ENCODE measurements at places on chromosomes 3 and 15.

DNA sequence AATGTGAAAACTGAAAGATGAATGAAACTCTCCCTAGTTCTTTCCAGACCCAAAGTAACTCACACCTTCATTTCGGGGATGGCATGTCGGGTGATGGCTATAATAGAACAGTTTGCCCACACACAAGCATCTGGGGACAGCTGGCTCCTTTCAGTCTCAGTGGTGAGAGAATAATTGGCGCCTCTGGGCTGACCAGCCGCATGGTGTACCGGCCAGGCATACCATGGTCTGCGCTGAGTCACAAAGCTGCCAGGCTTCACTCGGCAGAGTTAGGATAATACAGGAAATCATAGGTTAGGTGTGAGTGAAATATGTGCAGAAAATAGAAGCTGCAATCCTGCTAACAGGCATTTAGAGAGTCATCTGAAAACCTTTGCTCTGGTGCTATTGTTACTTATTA, 80.4 kb upstream of the IGF1R start:
- no peak for DNase-seq

GRCh38 chr3:54193093-54193492, 70.7 kb downstream of the CACNA2D3 start:
- no peak for DNase-seq

- peak; percentile 36 for DNase-seq
Observed at GRCh38 chr15:55587321-55588069, 650 bp downstream of the PYGO1 start.

DNA sequence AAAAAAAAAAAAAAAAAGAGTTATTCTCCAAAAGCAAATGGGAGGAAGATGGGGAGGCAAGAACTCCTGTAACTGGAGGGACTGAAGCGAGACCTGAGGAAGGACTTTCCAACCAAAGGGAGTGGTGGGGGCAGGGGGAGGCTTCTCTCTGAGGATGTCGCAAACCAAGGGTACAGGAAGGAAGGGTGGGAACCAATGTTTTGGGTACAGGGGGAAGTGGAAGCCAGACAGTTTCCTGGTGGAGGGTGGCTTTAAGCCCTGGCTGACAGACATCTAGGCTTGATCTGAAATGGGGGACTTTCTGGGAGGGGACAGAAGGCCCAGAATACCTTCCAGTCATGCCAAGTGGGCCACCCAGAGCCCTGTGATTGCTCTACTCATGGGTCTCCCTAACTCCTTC, 27.0 kb downstream of the VIPR1 start:
- DNase-seq, result no peak

Data from activated T-cell treated with anti-CD3 and anti-CD28 coated beads, Interleukin-2, amount 50 U/mL, for 1 hour (primary cell).